NCI-H524 treated with DMSO at 0.1 percent for 48 hours (cell line): ENCODE measurements at places on chromosomes 7 and 10.

GRCh38 chr7:21543528-21544302, 876 bp downstream of the DNAH11 start:
- no peak for DNase-seq

DNA sequence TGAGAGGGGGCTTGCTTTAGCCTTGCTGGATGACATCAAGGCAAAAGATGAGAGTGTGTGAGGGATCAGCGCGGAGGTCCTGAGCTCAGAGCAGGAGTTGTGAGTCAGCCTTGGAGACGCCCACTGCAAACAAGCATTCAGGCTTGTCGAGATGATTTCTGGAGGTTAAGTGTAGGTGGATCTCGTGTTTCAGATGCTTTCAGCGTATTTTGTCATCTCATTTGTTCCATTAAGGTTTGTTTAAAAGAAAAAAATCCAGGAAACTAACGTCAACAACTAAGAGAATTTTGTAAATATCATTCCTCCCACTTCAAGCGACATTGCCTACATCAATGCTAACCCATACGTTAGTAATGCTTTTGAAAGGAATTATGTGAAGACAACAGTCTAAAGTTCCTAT, 715.4 kb upstream of the NRP1 start:
- DNase-seq = no peak

DNA sequence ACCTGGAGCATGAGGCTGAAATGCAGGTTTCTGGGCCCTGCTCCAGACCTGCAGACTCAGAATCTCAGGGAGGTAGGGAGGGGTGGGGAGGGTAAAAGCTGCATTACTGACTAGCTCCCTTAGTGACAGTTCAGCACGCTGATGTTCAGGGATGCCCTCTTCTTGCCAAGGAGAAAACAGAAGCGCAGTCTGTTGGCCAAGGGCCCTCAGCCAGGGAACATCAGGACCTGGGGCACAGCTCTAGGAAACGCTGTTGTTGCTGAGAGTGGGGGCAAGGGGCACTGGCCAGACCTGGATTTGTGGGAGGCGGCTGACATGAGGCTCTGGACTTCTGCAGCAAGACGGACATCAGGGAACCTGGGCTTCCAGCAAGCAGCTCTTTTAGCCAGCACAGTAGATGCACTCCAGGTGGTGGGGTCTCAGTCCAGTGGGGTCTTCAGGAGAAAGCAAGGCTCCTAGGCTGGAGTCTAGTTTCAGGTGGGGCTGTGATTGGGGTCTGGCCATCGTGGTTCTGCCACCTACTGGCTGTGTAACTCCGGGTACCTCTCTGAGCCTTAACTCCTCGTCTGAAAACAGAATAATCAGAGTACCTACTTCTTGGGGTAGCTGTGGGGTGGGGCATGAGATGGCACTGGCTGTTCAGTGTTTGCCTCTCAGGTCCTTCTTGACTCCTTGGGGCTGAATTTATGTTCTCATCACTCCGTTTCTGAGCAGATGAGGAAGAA, 72.9 kb upstream of the PRLHR start:
- no peak for DNase-seq

GRCh38 chr7:76236224-76236623, 34.5 kb downstream of the SRRM3 start:
- no peak for DNase-seq

DNA sequence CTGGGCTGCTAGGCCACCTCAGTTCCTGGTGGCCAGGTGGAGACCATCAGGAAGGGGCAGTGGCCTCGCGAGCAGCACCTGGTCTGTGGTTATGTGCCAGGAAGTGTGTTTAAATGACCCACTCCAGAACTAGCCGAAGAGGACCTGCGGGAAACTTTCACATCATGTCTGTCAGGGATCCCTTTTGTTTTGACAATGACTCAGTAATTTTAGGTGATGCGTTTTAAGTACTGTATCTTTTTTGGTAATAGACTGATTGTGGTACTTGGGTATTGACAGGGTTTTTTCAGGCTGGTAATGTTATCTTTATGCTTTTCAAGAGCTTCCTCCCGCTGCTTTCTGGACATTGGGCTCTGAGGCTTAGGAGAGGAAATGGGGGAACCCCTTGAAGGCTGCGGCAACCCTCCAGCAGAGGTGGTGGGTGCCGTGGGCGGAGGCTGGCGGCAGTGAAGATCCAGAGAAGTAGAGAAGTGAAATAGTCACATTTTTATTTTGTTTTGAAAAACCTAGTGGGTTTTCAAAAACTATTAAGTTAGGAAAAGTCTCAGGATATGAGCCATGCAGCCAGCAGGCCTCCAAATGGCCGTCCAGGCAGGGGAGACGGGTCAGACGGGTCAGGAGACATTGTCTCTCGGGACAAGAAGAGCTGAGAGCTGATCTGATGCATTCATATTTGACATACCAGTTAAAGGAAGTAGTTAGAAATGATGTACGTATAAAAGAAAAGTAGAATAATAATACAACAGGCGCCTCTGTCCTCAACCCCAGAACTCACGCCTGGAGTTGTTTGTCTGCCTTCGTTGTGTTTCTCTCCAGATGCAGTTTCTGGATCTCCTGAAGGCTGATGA, 27.7 kb downstream of the PPP2R2D start:
- DNase-seq = no peak

DNA sequence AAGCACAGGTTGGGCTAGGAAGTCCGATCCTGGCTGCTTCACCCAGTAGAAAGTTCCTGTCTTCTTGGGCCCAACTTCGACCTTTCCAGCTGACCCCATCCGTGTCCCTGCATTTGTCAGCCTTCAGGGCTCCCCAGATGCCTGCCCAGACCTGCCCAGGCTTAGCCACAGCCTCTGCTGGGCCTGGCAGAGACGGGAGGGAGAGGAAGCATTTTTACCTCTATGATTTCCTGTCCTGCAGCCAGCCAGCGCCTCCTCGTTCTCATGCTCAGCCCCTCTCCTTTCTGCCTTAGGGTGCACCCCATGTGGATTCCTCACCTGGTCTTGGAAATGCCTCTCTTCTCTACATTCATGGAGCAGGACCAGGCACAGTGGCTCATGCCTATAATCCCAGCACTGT, 3.7 kb downstream of the METTL27 start:
- DNase-seq = no peak
